AG10803 (cell line): ENCODE measurements at places on chromosomes 3 and 15.

GRCh38 chr3:188473045-188473444, 319.1 kb downstream of the LPP start:
- no peak for DNase-seq

DNA sequence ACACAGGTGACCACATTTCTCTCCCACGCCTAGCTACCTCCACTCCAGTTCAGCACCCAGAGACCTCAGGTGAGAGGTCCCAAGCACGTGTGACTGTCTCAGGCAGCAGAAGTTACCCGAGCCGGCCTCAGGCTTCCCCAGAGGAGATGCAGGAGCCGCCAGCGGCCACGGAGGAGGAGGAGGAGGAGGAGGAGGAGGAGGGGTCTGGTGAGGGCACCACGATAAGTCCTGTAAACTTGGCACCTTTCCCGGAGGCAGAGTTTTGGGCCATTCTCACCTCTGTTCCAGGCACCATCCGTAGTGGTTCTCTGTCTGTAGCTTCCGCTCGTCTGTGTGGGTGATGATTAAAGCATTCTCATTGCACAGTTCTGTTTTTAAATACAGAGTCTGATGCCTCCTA, 56.1 kb downstream of the CCK start:
- no peak for DNase-seq

GRCh38 chr3:18902081-18902793, 246.1 kb upstream of the KCNH8 start:
- DNase-seq, result no peak

DNA sequence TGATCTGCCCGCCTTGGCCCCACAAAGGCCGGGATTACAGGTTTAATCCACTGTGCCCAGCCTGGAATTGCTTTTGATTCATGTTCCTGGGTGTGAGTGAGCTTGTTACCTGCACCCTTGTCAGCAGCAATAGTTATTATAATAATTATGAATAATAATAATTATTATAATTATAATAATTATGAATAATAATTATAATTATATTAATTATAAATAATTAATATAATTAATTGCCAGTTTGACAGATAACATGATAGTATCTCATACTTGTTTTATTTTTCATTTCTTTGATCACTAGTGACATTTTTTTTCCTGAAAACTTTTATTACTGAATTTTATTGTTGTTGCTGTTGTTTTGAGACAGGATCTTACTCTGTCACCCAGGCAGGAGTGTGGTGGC, 21.1 kb upstream of the TRAK1 start:
- DNase-seq, result no peak

DNA sequence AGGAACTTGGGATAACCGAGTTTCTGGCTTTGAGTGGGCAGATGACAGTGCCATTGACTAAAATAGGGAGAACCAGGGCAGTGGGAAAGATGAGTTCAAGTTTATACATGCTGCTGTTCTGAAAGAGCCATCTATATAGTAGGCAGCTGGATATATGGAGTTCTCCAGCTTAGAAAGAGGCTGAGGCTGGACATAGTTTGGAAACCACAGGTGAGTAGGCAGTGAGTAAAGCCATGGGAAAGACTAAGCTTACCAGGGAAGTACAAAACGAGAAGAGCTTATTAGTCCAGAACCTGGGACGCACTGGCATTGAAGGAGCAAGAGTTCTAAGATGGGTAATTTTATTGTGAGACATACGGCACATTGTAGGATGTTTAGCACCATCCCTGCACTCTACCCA, 54.2 kb downstream of the MSL2 start:
- DNase-seq, result peak; percentile 15

DNA sequence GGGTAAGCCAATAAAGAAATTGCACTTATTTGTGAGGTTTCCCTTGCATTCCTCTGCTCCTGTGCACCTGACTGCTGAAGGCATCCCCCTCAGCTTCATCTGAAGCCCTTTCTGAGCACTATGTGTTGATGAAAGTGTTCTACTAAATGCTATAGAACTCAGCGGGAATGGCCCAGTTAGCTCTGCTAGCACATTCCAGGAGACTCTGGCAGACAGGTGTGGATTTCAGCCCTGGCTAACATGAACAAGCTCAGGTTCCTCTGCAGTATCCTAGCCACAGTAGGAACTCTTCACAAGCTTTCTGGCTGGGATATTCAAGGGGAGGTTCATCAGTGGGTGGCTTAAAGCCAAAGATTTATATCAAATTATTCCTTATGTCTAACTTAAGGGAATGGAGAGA, 265.5 kb downstream of the RORA start:
- no peak for DNase-seq

- no peak for DNase-seq
Observed at GRCh38 chr15:77644543-77645247, 12.0 kb upstream of the LINGO1 start.

DNA sequence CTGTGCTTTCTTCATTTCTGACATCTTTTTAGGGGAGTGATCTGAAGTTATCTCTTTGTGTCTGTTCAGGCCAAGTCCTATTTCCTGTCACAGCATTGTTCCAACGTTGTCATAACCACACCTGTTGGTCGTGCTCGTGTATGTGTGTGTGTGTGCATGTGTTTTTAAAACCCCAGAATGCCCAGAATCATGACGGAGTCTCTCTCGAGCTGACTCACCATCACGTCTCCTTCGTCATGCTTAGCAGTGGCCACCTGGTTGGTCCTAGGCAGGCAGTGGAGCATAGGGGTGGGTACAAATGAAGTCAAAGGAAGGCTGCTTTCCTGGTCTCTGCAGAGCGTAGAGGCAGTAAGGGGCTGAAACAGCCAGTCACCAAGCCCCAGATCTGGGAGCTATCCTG, 126.8 kb upstream of the ABHD17C start:
- no peak for DNase-seq

DNA sequence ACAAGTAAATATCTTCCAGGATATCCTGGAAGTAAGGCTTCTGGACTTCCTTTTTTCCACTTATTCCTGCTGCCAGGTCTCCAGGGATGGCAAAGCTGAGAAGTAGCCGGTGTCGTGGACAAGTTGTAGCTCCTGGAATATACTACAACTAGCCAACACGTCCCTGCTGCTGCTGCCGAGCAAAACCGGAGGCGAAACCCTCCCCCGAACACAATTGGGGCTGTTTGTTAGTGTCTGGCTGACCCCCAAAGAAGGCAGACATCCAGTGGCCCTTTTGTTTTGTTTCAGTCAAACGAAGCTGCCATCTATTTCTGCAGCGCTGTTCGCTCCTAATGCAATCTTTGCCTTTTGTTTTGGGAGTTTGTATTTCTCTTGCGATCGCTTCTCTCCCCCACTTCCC, 45.3 kb upstream of the EIF5A2 start:
- no peak for DNase-seq

DNA sequence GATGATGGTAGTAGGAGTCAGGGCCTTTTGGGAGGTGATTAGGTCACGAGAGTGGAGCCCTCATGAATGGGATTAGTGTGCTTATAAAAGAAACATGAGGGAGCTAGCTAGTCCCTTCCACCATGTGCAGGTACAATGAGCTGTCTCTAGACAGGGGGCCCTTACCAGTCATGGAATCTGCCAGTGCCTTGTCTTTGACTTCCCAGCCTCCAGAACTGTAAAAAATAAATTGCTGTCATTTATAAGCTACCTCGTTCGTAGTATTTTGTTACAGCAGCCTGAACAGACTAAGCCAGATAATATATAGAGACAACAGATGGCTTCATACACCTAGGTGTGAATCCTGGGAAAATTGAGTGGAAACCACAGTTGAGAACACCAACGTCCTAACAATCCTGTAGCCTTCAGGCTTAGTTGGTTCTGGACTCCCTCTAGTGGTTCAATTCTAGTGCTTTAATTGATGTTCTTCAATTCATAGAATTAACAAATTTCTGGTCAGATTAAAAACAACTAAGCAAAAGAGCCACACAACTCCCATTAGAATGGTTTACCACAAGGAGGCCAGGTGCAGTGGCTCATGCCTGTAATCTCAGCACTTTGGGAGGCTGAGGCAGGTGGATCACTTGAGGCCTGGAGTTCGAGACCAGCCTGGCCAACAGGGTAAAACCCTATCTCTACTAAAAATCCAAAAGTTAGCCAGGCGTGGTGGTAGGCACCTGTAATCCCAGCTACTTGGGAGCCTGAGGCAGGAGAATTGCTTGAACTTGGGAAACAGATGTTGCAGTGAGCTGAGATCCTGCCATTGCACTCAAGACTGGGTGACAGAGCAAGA, 21.3 kb upstream of the GATM start:
- DNase-seq, result peak; percentile 64

DNA sequence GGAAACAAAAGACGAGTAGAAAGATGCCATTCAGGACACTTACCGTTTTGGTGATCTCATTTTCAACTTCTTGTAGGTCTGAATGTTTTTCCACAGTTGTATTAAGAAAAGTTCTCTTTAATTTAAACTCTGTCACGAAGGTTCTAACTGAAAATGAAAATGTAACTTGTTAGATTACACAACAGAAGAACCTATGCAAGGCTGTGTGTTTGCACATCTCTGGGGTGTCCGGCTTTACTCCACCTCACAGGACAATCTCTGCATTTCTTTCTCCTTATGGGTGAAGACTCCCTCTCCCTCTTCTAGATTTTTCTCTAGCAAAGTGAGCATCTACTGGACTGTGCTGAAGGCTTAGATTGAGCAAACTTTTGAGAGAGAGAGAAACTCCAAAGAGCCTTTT, 50.6 kb downstream of the HEG1 start:
- DNase-seq, result no peak

- DNase-seq, result no peak
Observed at GRCh38 chr15:70576276-70576675, 187.1 kb downstream of the UACA start.

GRCh38 chr3:29382409-29382808, 101.5 kb downstream of the RBMS3 start:
- peak; percentile 90 for DNase-seq

DNA sequence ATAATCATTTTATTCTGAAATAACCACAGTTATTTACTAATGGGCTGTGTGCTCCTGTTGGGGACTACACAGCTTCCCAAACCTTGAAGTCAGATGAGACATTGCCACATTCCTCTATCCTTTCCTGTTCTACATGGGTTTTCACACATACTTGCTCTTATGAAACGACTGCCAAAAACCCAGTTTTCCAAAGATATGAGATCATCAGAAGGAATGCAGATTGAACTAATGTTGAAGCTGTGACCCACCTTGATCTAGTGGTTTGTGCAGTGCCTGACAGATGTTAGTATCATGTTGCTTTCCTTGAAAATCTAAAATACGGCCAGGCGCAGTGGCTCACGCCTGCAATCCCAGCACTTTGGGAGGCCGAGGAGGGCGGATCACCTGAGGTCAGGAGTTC, 144.6 kb downstream of the VGLL4 start:
- peak; percentile 94 for DNase-seq

- DNase-seq, result no peak
Observed at GRCh38 chr3:107718547-107718946, 195.8 kb downstream of the BBX start.

GRCh38 chr15:31042751-31043150, 51.3 kb upstream of the MTMR10 start:
- peak; percentile 66 for DNase-seq

- DNase-seq, result peak; percentile 98
Observed at GRCh38 chr3:134357914-134358811, 16.1 kb downstream of the AMOTL2 start.

DNA sequence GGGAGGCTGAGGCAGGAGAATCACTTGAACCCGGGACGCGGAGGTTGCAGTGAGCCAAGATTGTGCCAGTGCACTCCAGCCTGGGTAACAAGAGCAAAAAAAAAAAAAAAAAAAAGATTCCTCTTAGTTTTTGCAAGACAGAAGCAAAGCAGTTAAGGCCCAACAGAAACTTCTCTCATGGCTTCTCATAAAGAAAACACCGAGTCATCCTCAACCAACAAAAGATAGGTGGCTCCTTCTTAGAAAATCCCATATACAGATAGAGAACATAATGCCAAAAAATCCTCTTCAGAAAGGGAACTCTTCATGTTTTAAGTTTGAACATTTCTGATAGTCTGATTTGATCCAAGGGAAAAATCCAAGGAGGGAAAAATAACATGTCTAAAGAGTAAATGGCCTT, 12.5 kb upstream of the SKIL start:
- DNase-seq, result no peak

GRCh38 chr15:59360305-59360704, 12.4 kb downstream of the MYO1E start:
- no peak for DNase-seq

DNA sequence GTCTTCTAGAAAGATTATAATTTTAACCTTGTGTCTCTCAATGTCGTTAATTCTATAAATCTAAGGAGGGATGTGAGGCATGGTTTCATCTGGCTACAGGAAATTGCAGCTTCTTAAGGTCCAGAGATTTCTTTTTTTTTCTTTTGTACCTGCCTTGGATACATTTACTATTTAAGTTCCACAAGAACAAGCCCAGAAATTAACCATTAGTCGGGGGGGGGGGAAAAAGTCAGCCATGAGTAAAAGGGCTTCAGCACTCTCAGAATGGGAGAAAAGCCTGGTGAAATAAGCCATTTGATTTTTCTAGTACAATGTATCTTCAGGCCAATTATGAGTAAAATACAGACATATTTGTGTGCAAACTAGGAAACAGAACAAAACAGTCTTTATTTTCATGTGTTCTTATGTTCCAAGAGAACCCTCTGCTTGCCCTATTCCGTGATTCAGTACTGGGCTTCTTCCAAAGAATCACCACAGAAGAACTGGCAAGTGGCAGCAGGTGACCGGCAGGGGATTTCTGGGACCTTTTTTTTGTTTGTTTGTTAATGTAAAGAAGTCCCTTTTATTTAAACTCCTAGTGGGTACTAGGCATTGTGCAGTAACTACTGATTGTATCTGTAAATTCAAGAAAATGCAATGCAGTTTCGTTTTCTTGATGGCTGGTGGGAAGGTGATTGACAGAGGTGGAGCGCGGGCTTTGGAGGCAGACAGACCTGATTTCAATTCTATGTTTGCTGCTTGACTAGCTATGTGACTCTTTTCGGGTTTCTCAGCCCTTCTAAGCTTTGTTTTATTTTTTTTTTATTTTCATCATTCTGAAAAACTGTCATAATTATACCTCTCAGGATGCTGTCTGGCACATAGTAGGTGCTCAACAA, 82.5 kb downstream of the PEX5L start:
- no peak for DNase-seq
